ENCODE measurements at places on chromosomes 12 and 14.
A peak's percentile ranks its signal among the peaks of the same experiment; 100 is the strongest.

GRCh38 chr14:58978343-58978742 is 210.1 kb upstream of the DAAM1 start:
- no peak for DNase-seq

DNA sequence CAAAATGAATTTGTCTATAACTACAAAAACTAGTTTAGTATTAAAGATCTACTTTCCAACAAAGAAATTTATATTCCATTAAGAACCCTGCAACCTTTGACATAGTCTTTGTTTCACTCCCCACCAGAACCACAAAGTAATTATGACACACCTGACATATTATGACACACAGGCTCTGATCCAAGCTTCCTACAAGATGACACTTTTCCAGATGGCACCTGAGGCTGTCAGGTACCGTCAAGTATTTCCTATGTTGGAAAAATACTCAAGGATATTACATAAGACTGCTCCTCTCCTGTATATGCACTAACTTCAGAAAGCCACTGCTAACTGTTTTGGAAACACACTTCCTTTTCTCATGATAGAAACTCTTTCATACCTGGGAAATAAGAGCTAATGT is 38.9 kb downstream of the STXBP6 start:
- DNase-seq = no peak

DNA sequence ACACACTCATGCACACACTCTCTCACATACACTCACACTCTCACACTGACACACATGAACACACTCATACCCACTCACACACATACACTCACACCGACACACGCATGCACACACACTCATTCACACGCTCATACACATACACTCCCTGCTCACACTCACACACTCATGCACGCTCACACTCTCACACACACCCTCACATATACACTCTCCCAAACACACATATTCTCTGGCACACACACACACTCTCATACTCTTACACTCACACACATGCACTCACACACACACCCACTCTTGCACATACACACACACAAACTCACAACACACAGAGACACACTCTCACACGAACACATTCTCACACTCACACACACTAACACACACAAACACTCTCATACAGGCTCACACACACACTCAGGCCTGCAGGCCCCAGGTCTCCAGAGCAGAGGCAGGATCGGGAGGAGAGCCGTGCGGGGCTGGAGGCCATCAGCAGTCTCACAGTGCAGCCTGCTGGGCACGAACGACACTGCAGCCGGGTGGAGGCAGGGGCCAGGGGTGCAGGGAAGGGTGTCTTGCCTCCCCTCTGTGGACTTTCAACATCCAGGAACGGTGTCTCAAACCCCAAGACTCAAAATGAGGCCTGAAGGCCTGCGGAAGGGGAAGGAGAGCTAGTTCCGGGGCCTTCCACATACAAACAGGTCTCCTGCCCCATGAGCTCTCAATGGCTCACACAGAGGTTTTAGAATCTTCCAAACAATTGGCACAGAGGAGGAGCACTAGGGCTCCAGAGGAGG is 148.7 kb downstream of the ANO2 start:
- no peak for DNase-seq

- DNase-seq = no peak
Observed at GRCh38 chr14:72640911-72641485, 252.9 kb downstream of the DPF3 start.

DNA sequence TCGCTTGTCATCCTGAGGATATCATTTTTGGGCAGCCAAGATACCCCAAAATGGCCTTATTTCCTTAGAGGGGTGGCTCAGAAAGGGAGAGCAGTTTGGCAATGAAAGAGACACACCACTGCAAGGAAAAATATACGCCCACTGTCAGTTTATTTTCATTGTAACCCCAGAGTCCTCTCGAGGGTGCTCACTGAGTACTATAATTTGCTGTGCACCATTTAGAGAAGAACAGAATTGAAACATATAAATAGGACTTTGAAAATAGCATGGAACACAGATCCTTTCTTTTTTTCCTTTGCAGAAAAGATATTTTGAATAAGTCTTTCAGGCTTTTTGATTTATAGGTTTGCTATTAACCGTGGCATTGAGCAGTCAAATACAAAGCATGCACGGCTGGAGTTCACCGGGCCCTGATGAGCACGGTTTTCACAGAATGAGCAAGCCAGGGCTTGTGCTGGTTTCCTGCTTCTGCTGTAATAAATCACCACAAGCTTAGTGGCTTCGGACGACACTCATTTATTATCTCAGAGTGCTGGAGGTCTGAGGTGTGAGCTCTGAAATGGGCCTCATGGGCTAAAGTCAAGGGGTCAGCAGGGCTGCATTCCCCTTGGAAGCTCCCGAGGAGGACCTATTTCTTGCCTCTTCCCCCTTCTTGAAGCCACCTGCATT is 152.3 kb downstream of the ZNF664 start:
- no peak for DNase-seq

GRCh38 chr12:93946542-93947150 is 201.7 kb upstream of the PLXNC1 start:
- no peak for DNase-seq

GRCh38 chr12:110281549-110282299 is 677 bp downstream of the ATP2A2 start:
- peak; percentile 36 for DNase-seq
